ENCODE measurements at places on chromosomes 4 and X.

GRCh38 chrX:50579955-50580354 is 109.3 kb upstream of the DGKK start:
- DNase-seq: no peak

- DNase-seq: no peak
Observed at GRCh38 chr4:138162259-138162658, 79.9 kb downstream of the SLC7A11 start.

DNA sequence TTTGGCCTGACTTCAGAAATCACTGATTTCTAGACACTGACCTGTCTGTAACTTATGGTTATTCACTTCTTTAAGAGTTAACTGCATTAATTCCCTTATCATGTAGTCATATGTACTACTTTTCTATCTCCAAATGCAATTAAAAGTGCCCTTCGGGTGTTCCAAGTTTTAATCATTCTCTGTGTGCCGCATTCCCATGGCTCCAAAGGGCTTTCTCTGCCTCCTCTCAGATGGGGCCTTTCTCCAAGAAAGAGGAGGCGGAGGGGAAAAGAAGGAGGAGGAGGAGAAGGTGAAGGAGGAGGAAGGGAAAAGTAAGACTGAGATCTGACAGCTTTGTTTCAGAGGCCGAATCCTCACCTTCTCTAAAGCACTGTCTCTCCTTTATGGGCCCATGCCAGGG is 325.8 kb downstream of the LDB2 start:
- no peak for DNase-seq

- no peak for DNase-seq
Observed at GRCh38 chr4:53515076-53515475, 76.2 kb downstream of the LNX1 start.

- DNase-seq: no peak
Observed at GRCh38 chr4:89026542-89026941, 30.4 kb downstream of the FAM13A start.

DNA sequence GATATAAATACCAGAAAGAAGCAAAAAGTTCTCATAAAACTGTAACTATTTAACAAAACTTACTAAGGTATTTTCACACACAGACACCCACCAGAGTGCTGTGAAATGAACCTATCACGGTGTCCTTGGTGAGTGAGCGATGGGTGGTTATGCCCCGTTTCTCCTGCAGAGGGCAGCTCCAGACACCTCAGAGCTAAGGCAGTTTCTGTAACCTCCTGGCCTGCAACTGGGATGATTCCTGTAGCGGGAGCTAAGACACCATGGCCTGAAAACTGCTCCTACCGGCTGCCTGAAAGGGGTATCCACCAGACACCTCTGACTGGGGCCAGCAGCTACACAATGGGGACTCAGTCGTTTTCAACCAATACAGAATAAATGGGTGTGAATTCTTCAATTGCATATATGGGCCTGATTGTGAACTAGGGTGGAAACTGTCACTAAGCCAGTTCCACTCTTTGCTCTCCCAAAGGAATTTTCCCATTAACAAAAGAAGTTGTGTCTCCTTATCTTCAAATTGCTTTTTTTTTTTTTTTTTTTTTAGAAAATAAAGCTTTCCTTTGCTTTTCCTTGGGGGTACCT is 2375.8 kb upstream of the TENM3 start:
- peak; percentile 8 for DNase-seq

- no peak for DNase-seq
Observed at GRCh38 chr4:29578329-29578728, 1141.8 kb upstream of the PCDH7 start.

- no peak for DNase-seq
Observed at GRCh38 chr4:12884846-12885796, 599.0 kb downstream of the RAB28 start.

- no peak for DNase-seq
Observed at GRCh38 chr4:85774000-85774399, 299.1 kb downstream of the ARHGAP24 start.

- peak; percentile 7 for DNase-seq
Observed at GRCh38 chrX:2500091-2500802, 529 bp downstream of the DHRSX start.

DNA sequence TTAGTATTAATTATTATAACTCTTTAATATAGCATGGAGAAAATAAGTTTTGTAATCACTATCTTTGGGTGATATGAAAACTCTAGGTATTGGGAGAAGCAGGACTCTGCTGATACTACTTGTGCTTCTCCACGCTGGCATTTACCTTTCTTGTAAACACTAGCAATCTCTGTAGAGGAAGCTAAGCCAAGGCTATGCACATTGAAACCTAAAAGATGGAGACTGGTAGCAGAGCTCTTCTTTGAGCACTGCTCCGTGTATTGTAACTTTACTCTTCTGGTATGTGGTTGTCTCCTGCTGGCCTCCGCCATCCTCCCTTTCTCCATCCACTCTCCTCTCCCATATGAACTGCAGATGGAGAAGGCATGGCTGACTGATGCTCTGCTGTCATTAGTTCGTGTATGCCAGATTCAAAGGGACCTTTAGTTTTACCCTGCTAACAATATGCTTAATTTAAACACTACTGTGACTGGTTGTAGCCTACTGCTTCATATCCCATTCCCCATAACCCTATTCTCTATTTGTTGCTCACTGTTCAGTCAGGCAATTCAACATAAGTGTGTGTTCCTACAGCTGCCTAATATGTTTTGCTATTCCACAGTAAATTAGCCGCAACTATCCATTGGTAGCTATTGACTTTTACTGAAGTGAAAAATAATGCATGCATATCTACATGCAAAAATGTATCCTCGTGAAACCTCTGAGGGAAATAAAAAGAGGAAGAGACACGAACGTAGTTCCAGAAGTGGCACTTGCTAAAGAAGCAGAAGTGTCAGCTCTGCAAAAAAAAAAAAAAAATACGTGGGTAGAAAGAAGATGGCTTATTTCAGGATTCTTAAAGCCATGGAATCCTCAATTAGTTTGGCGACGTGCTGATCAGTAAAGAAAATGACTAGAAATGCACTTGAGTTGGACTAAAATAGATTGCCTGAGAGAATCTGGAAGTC is 55.6 kb upstream of the CCSER1 start:
- DNase-seq: no peak

DNA sequence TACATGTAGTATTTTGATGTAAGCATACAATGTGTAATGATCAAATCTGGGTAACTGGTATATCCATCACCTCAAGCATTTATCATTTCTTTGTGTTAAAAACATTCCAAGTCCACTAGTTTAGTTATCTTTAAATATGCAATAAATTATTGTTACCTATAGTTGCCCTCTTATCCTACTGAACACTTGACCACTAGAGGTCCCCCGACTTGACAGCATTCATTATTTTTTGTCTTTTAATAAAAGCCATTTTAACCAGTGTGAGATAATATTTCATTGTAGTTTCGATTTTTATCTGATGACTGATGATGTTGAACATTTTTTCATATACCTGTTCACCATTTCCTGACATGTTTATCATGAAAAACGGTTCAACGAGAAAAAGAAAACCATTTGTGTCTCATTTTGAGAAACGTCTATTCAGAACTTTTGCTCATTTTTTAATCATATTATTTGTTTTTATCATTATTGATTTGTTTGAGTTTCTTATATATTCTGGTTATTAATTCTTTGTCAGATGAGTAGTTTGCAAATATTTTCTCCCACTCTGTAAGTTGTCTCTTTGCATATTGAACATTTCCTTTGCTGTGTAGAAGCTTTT is 199.0 kb upstream of the CXXC4 start:
- DNase-seq: no peak

DNA sequence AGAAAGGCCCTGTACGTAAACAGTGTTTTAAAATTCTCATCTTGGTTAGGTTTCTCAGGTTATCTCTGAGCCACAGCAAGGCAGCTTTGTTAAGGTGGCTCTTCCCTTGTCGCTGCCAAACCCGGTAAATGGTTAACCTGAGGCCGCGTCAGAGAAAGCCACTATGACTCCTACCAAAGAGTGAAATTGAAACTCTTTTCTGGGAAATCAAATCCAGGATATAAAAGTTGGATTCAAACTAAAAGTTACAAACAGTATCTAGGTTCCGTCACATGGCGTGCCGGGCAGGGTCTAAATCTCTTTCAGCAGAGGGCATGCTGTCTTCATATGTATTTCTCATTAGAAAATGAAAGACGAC is 433 bp downstream of the MMAA start:
- DNase-seq: peak; percentile 33

- no peak for DNase-seq
Observed at GRCh38 chrX:151695583-151696340, 504 bp downstream of the PRRG3 start.

DNA sequence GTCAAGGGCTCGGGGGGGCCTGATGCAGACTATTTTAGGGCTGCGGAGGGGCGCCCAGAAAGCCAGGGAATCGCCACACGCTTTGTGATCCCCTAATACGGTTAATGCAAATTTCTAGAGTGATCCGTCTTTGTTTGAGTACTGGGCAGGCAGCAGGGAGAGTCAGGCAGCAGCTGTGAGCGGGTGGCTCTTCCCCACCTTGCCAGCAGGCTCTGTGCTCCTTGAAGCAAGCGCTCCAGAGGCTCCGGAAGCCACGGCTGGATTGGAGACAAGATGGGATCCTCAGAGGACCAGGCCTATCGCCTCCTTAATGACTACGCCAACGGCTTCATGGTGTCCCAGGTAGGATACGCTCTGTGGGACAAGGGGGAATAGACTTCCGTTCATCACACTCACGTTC is at the start of gene ASMT:
Gene ASMT, plus strand, starts transcription at position 133 of the 400 bp plus-strand sequence. Its CDS starts 141 bp downstream, at position 274.
- no peak for DNase-seq

GRCh38 chr4:1534095-1534872 is 128.0 kb upstream of the NKX1-1 start:
- no peak for DNase-seq

DNA sequence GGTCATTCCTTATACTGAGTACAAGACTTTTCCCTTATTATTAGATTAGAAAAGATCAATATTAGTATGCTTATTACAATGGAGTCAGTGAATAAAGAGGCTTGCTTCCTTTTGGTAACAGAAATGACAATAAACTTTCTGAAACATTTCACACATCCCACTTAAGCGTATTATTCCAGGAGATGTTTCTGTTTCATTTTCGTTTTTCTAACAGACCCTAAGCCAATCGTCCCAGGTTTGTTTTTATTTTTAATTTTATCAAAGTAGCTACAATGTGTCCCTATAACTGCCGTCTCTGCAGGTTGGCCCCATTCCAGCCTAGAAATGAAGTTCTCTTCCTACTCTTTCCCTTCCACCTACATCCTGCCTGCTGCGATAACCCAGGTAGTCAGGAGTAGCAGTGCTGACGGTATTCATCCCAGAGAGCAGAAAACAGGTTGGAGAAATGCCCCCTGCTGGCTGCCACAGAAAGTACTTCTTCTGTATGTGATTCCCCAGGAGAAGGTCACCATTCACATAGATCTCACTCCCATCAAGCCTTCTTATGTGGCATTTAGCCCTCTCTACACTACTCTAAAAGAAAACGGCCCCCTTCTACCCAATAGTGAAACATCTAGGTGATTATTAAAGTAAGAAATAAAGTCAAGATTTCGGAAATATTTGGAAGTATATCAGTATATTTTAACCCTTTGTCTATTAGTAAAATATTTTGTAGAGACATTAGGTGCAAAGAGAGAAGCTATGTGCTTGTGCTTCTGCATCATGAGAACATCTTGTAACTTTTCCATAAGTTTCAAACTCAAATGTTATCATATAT is 40.4 kb downstream of the ENPEP start:
- DNase-seq: peak; percentile 39

- no peak for DNase-seq
Observed at GRCh38 chr4:182880387-182881356, 36.5 kb downstream of the DCTD start.

GRCh38 chrX:14873676-14874049 is 442 bp downstream of the MOSPD2 start:
- no peak for DNase-seq

GRCh38 chr4:71368906-71369305 is 30.1 kb downstream of the SLC4A4 start:
- no peak for DNase-seq

DNA sequence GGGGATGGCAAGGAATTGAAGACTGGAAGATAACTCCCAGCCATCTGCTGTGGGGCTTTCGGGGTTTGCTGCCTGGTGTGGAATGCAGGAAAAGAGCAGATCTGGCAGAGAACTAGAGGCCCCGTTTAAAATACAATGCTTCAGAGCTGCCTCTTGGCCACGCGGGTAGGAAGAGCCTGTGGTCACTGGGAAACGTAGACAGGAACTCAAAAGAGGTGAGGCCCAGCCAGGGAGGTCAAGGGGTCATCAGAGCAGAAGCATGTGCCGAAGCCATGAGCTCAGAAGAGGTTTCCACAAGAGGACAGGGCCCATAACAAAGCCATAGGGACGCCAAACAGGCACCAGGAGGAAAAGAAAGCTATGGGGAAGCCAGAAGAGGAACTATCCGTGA is 14.5 kb upstream of the STS start:
- no peak for DNase-seq

DNA sequence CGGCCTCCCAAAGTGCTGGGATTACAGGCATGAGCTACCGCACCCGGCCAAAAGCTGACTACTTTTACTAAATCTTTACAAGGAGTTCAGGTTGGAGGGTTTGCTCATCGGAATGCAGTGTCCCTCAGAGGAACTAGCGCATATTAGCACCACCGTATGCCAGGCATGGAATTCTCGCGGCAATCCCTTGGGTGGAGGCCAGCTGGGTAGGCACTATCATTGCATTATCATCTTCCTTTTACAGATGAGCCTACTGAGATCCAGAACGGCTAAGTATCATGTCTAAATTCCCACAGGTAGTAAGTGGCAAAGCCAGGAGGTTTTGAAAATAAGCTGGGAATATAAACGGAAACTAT is 6.1 kb upstream of the CXorf66 start:
- no peak for DNase-seq

GRCh38 chr4:87965501-87965975 is 10.0 kb upstream of the SPP1 start:
- DNase-seq: no peak

DNA sequence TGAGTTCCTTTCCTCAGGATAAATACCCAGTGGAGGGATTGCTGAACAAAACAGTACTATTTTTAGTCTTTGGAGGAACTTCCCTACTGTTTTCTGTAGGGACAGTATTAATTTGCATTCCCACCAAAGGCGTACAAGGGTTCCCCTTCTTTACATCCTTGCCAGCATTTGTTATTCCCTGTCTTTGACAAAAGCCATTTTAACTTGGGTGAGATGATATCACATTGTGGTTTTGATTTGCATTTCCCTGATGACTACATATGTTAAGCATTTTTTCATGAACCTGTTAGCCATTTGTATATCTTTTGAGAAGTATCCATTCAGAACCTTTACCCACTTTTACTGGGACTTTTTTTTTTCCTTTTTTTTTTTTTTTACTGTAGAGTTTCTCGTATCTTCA is 126.2 kb upstream of the ANXA10 start:
- DNase-seq: no peak

GRCh38 chrX:68807818-68808217 is 21.0 kb upstream of the EFNB1 start:
- no peak for DNase-seq

DNA sequence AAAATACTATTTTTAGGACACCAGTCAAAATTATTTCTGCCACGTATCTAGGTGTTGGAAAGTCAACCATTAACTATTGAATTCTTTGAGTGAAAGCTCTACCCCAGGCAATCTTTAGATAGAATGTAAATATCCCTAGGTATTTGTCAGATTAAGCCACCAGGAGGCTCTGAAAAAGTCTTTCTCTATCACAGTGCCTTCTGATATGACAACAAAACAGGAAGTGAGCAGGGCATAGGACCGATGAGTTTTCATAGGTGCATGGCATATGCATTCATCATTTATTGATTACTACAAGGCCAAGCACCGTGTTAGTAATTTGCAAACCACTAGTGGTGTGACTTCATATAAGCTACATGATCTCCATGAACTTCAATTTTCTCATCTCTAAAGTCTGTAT is 333.6 kb upstream of the F9 start:
- no peak for DNase-seq
